ENCODE measurements at places on chromosomes 12 and 14. TPM values are rescaled to one million over a fixed set of nuclear protein-coding genes. Genes with fewer than 3 reads are reported as not detected.

DNA sequence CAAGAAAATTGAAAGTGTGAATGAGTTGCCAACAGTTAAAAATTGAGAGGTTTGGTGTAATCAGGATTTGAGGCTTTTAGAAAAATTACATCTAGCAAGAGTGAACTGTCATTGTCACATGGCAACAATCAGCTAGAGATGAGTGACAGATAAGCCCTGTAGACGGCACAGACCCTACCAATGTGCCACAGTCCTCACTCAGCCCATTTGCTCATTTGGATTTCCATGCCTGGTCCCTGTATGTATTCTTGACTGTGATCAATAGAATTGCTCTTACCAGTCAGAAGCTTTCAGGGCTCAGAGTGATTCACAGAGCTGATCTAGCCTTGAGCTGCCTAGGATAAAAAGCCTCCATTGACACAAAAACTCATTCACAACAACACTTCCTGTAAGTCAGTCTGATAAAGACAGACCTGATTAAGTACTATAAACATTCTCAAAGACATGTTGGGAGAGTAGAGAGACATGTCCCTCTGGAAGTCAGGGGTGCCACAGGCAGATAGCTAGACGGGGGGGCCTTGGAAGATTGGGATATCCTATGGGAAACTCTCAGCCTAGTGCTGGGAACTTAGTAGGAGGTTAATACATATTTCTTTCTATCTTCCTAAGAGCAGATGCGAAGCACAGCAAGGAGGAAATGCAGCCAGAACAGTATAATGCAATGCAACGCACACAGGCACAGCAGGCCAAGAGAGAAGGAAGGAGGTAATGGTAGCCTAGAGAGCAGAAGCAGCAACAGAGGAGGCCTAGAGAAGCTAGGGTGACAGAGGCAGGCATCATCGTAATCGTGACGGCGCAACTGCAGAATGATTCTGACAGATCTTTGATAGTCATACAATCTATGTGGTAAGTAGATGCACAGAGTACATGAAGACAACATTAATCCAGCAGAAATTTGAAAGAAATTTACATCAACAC is 2.0 kb upstream of the PELI2 start:
- DNase-seq, result no peak
- H3K4me3 ChIP-seq, result peak overlapping the region; percentile 20
- no peaks in the 10 kb centered on the region for H3K27me3 ChIP-seq
- peaks cover 28% of the 10 kb centered on the region for H3K4me1 ChIP-seq
- no peaks in the 10 kb centered on the region for H3K36me3 ChIP-seq

DNA sequence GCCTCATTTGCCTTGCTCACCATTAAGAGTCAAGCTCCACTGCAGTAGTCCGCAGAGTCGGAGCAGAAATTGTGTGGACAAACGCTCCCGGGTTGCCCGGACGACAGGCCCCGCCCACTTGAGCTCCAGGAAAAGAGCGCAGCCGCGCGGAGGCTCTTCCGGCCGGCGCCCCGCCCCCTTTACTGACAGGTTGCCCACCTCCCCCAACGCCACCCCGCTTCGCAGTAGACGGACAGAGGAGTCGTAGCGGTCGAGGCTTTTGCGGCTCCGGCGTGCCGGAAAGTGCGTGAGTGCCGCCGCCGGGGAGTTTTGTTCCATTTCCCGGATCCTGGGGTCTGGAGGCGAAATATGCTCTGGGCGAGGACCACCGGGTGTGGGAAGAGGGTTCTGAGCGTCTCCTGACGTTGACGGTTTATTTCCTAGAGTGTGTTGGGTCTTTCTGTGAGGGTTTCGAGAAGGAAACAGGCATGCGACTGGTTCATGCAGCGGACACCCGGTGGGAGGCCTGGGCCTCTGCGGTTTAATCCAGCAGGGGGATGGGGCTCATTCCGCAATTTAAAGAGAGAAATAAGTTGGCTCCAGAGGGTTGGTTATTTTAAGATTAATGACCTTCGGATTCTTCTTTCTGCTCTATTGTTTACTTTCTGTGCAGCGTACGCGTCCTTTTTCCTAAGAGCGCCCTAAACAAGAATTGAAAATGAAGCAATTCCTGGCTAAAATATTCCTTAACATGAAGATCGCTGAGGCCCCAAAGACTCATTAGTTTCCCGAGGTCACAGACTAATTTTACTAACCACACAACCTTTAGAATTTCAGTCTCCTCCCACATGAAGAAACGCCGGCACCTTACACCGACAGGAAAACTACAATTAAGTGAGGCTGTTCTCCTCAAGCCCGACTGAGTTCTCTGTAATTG is at the start of the genes DNAI7 and ETFRF1:
Gene DNAI7 (minus strand): TSS at position 105 of the 916 bp plus-strand sequence. CDS start 82 bp downstream, at position 23.
Gene ETFRF1 (plus strand): TSS at position 182 of the 916 bp plus-strand sequence. CDS start 8,720 bp downstream, outside the sequence.
- peaks cover 19% of the 10 kb centered on the region for H3K4me1 ChIP-seq
- peak within 1 kb of the TSS; percentile 92 for H3K4me3 ChIP-seq
- DNase-seq, result peak; percentile 100
- H3K27me3 ChIP-seq, result no peaks in the 10 kb centered on the region
- no peaks in the 10 kb centered on the region for H3K36me3 ChIP-seq

GRCh38 chr14:95025941-95026340 is 131.4 kb downstream of the DICER1 start:
- no peak overlapping the region for H3K27ac ChIP-seq
- DNase-seq, result no peak
- H3K27me3 ChIP-seq, result peaks cover 8% of the 10 kb centered on the region

GRCh38 chr14:29926701-29927375 is 809 bp downstream of the PRKD1 start:
- peaks cover 14% of the 10 kb centered on the region for H3K27me3 ChIP-seq
- H3K27ac ChIP-seq, result peak overlapping the region; percentile 90
- H3K36me3 ChIP-seq, result no peaks in the 10 kb centered on the region
- DNase-seq, result no peak
- peaks cover 28% of the 10 kb centered on the region for H3K4me1 ChIP-seq
- H3K4me3 ChIP-seq, result peak overlapping the region; percentile 86

DNA sequence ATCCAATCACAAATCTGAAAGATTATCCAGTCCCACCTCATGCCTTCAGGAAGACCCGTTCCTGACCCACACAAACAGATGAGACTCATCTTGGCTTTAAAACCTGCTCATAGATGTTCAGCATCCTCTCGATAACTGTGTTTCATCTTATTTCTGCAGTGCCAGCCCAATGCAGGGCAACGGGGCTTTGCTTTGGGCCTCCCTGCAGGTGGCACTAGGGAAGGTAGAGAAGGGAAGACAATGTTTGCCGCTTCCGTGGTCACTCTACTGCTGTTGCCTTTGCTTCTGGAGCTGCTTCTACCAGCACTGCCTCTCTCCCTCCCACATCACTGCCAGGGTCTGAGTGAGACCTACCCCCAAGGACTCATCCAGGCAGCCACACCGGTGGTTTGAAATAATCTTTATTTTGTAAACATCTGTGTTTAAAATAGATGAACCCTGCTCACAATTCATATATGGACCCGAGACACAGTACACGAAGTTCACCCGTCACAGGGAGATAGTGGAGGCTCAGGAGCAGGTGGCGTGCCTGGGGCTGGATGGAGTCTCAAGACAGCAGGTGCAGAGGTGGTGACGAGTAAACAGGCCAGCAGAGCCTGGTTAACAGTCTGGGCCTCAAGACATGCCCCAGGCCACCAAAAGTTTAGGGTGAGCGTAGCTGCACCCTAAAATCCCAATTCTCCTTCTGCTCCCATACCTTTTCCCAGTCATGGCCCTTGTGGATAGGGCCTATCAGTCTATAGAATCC is 3.1 kb upstream of the GPX2 start:
- no peak overlapping the region for H3K4me3 ChIP-seq
- H3K36me3 ChIP-seq, result peaks cover 14% of the 10 kb centered on the region
- DNase-seq, result no peak
- H3K27me3 ChIP-seq, result no peaks in the 10 kb centered on the region

DNA sequence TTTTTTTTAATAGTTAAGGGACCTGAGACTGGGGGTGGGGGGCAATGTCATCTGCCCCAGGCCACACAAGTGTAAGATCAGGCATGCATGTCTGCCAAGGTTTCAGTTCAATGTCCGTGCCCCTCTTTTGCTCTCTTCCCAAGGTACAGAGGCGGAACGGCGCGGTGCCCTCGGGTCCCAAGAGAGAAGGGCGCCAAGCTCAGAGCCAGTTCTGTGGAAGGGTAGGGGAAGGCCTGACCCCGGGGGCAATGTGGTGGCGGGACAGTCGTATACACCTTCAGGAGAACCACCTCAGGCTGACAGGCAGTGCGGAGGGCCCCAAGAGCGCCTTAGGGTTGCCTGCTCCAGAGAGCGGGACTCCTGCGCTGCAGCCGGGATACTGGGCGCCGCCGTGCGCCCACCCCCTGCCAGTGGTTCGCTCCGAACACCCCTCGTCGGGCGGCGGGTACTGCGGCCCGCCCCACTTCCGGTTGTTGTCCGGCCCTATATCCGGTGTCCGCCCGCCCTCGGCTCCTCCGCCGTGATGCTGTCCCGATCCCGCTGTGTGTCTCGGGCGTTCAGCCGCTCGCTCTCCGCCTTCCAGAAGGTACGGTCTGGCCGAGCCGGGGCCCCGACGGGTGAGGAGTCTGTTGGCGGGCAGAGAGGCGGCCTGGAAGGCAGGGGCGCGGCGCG is at the start of gene DLST:
Gene DLST (plus strand): TSS at position 486 of the 672 bp plus-strand sequence. CDS start 38 bp downstream, at position 524.
- DNase-seq, result peak; percentile 82
- H3K27me3 ChIP-seq, result peaks cover under 1% of the 10 kb centered on the region
- peaks cover 35% of the 10 kb centered on the region for H3K4me1 ChIP-seq
- H3K27ac ChIP-seq, result peak within 1 kb of the TSS; percentile 99
- peaks cover 1% of the 10 kb centered on the region for H3K36me3 ChIP-seq

DNA sequence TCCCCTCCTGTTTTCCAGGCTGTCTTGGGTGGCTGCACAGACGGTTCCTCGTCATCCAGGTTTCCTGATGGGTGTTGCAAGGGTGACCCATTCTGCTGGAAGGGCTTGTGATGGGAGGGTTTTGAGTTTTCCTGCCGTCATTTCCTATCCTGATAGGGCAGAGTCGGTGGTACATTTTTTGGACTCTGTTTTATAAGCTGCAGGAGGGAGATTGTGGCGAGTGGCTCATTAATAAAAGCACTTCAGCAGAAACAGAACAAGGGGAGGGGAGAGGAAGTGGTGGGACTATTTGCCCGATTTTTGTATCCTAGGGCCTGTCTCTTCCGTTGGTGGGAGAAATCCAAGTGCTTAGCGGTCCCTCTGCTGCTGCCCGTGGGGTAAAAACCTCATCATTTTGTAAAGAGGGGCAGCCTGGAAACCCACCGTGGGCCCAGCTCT is 40.0 kb downstream of the TSPAN9 start:
- no peak for DNase-seq
- H3K4me1 ChIP-seq, result peaks cover 1% of the 10 kb centered on the region
- no peaks in the 10 kb centered on the region for H3K36me3 ChIP-seq
- no peak overlapping the region for H3K4me3 ChIP-seq

DNA sequence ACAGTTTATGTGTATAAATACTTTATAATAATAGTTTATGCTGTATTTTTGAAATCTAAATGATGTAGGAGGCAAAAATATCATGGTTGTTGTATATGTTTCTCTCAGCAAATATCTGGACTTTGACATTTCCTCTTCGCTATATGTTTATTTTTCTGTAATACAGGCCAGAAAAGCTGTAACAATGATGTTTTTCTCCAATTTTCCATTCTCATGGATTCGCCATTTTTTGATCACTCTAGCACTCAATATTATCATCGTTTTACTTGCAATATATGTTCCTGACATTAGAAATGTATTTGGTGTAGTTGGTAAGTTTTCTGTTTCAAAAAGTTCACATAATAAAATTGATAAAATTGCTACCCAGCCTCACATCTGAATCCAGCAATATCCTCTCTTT is 70.6 kb downstream of the SLC38A6 start:
- H3K27me3 ChIP-seq, result no peaks in the 10 kb centered on the region
- DNase-seq, result no peak
- peaks cover 17% of the 10 kb centered on the region for H3K36me3 ChIP-seq
- H3K4me1 ChIP-seq, result no peaks in the 10 kb centered on the region

- no peaks in the 10 kb centered on the region for H3K27me3 ChIP-seq
- no peak overlapping the region for H3K4me3 ChIP-seq
- no peak for DNase-seq
- peaks cover 35% of the 10 kb centered on the region for H3K4me1 ChIP-seq
These were observed 7.5 kb downstream of the PRICKLE1 start for GRCh38 chr12:42582050-42582449.

GRCh38 chr12:116969615-116970585 is 59.1 kb downstream of the FBXW8 start:
- peaks cover 9% of the 10 kb centered on the region for H3K4me1 ChIP-seq
- peaks cover 27% of the 10 kb centered on the region for H3K36me3 ChIP-seq
- no peak for DNase-seq

GRCh38 chr12:71536279-71536938 is 96.8 kb downstream of the LGR5 start:
- H3K27ac ChIP-seq, result no peak overlapping the region
- no peak for DNase-seq
- no peaks in the 10 kb centered on the region for H3K36me3 ChIP-seq
- H3K4me1 ChIP-seq, result peaks cover 3% of the 10 kb centered on the region

GRCh38 chr12:120131116-120131515 is 14.6 kb upstream of the RAB35 start:
- peaks cover 19% of the 10 kb centered on the region for H3K36me3 ChIP-seq
- H3K27me3 ChIP-seq, result no peaks in the 10 kb centered on the region
- H3K27ac ChIP-seq, result no peak overlapping the region

DNA sequence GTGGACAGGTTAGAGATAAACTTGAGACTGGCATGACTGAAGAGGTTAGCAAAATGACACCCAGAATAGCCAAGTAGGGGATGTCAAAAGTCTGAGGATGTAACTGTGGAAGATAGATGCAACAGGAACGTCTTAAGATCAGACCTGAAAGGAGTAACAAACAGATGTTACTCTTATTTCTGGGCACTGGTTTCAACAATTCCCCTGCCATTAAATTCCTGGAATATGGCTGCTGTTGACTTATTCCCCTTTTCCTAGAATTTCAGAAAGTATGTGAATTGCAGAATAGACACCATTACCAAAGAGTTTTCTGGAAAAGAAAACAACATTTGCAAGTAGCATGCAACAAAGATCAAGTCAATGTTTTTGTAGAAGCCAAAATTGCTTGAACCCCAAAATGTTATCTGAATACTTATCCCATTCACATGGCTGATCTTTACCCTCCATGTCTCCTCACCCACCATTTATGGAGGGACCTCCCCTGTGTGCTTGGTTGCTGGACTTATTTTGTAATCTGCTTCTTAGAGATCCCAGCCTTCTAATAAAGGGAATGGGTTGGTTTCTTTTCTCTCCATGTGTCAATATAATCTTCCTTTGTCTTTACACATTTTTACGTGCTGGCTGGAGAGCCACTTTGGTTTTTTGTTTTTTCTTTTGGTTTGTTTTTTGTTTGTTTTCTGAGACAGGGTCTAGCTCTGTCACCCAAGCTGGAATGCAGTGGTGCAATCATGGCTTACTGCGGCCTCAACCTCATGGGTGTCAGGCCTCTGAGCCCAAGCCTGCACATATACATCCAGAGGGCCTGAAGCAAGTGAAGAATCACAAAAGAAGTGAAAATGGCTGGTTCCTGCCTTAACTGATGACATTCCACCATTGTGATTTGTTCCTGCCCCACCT is 57.0 kb downstream of the BBS10 start:
- no peak for DNase-seq
- no peaks in the 10 kb centered on the region for H3K36me3 ChIP-seq
- no peaks in the 10 kb centered on the region for H3K4me1 ChIP-seq
- H3K4me3 ChIP-seq, result no peak overlapping the region

GRCh38 chr12:109899783-109900751 is at the start of gene TCHP:
TSS of gene TCHP (plus strand) at chr12:109900274. CDS start at chr12:109903027, 2,753 bp downstream.
- H3K27ac ChIP-seq, result peak within 1 kb of the TSS; percentile 94
- H3K27me3 ChIP-seq, result no peaks in the 10 kb centered on the region
- peak within 1 kb of the TSS; percentile 95 for H3K4me3 ChIP-seq
- peaks cover 16% of the 10 kb centered on the region for H3K4me1 ChIP-seq

SLC38A4 gene
- total RNA-seq, result 9.4 TPM

KRT78 gene
- not detected for total RNA-seq

KRT81 gene
- total RNA-seq, result not detected

ASCL1 gene
- total RNA-seq, result 8.3 TPM

Data from progenitor cell of endocrine pancreas (in vitro differentiated cells).